ENCODE measurements at places on chromosomes 6 and 20. TPM values are rescaled to one million over a fixed set of nuclear protein-coding genes. Genes with fewer than 3 reads are reported as not detected.

The PXDC1 gene
- total RNA-seq, result 7.3 TPM

The LRFN2 gene
- 24.1 TPM for total RNA-seq

GRCh38 chr6:20479526-20479925 lies 54.7 kb upstream of the CDKAL1 start:
- DNase-seq, result no peak

The TP53INP2 gene
- 3.7 TPM for total RNA-seq

DNA sequence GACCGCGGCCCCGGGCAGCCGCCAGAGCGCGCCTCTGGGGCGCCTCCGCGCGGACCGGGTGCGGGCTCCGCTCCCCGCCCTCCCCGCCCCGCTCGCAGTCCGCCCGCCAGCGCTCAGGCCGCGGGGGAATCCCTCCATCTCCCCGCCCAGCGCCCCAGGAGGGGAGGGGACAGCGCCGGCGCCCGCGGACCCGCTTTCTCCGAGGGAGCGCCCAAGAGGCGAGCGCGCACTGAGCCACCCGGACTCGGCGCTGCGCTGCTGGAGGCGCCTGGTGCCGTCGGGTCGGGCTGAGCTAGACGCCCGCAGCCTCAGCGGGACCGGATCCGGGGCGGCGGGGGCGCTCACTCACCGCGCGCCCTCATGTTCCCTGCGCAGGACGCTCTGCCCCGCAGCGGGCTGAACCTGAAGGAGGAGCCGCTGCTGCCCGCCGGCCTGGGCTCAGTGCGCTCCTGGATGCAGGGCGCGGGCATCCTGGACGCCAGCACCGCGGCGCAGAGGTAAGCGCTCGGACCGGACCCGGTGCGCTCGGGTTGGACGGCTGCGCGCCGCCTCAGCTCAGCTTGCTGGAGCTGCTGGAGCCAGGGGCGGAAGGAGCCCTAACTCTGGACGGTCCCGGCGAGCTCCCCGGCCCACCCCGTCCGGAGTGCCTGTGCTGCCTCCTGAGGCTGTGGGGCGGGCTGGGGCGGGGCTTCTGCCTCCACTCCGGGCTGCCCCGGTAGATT lies 867 bp downstream of the EBF4 start:
- peak; percentile 90 for DNase-seq

GRCh38 chr6:165245701-165246100 lies 63.7 kb downstream of the C6orf118 start:
- DNase-seq, result no peak

The PAQR8 gene
- 12.6 TPM for total RNA-seq

The DSP gene
- total RNA-seq, result 6.9 TPM

The DOK5 gene
- 236 TPM for total RNA-seq

The COL9A1 gene
- 3.3 TPM for total RNA-seq
